ENCODE measurements at places on chromosomes 7 and 10. TPM values are rescaled to one million over a fixed set of nuclear protein-coding genes. Genes with fewer than 3 reads are reported as not detected.

The CHST15 gene
- 20.6 TPM for polyA plus RNA-seq

GRCh38 chr10:128892005-128892404 lies 575.0 kb upstream of the MGMT start:
- no peak for DNase-seq

- DNase-seq: no peak
These were observed 21.4 kb upstream of the ODAD2 start for GRCh38 chr10:28020080-28020860.

- no peak for DNase-seq
These were observed 19.7 kb downstream of the ESYT2 start for GRCh38 chr7:158809596-158809995.

The ZNF727 gene
- 0.32 TPM for polyA plus RNA-seq

- DNase-seq: no peak
These were observed 683.3 kb downstream of the GRM8 start for GRCh38 chr7:126569402-126569801.

- DNase-seq: no peak
These were observed 9.4 kb downstream of the STRIP2 start for GRCh38 chr7:129443612-129444011.

The LIPJ gene
- polyA plus RNA-seq: 0.10 TPM

The GPER1 gene
- polyA plus RNA-seq: 5.5 TPM

DNA sequence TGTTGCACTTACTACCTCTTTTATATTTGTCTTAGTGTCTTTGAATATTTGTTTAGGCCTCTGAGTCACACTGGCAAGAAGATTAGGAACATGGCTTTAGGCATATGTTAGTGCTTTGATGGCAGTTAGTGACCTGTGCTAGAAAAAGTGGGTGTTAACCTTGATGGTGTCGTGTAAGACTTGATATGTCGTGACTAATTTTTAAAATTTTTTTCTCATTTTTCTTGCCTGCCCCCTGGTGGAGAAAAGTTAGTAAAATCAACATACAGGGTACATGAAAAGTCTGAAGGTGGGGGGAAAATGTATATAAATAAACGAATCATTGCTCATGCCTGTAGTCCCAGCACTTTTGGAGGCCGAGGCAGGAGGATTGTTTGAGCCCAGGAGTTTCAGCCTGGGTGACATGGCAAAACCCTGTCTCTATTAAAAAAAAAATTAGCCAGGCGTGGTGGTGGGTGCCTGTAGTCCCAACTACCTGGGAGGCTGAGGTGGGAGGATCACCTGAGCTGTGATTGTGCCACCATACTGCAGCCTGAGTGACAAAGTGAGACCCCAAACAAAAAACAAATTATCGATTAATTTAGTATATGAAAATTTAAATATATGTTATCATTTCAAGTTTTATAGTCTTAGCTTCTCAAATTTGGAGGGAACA lies 44.6 kb downstream of the TAX1BP1 start:
- peak; percentile 18 for DNase-seq

The GALNT17 gene
- polyA plus RNA-seq: 3.1 TPM

DNA sequence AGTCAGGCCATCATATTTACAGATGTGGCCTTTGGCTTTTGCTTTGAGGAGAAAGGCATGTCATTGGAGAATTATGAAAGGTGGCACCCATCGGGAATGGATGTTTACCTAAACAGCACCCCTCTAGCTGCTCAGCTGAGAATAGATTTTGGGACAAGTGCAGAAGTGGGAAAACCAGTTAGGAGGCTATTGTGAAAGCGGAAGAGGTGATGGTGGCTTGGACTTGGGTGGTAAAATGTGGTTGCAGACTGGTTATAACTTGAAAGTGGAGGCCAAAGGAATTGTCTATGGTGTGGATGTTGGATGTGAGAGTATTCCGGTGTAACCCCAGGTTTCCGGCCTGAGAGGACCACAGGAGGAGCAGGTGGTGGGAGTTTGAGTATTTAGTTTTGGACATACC lies 5.2 kb upstream of the SLC12A9 start:
- no peak for DNase-seq

The OR2A42 gene
- polyA plus RNA-seq: 1.8 TPM

DNA sequence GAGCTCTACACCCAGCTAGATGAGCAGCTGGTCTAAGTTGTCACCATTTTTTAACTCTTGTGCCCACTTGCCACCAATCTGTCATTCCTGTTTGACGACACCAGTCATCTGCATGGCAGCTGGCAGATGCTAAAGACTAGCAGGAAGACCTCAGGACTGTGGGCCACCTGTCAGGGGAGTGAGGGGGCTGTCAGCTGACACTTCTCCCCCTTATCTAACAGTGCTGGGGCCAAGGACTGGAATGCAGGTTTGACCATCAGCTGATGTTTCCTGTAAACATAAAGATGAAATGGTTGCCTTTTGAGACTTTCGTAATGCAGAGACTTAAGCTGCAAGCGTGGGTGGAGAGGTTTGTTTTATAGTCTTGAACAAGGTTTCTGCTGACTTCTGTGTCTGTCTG lies 93.5 kb downstream of the WNT2 start:
- DNase-seq: no peak

DNA sequence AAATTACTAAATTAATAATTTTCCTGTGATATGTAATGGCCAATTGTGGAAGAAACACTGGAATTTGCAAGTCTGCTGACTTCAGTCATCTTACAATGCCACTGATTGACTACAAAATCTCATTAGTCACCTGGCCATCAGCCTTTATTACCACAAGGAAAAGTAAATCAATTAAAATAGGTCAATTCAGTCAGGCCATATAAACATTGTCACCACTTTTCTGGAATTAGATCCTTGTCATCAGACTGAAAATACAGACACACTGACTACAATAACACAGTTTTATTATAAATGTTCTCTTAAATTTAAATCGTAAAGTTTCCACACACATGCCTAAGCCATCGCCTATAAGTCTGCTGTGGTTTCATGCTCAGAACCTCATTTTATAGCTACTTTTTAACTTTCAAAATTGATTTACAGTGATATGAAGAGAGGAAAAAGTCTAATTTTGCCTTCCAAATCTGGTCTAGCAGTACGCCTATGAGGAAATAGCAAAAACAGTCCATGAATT lies 54.2 kb downstream of the RTKN2 start:
- no peak for DNase-seq

DNA sequence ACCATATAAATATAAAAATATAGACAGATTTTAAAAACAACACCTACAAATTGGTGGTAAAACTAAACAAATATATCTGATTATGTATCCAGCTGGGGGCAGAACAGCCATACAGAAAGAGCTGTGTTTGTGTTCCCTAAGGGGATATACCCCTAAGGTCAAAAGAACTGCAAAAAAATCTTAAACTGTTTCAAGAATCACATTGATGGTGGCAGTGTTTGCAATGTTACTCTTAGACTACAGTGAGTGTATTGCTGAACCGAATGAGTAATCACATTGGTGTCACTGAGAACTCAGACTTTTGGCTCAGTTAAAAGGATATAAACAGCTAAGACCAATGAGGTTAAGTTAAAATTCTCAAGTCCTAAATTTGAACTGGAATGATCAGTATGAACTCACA lies 27.1 kb upstream of the PTPRN2 start:
- DNase-seq: no peak

- DNase-seq: no peak
These were observed 520 bp downstream of the MOSPD3 start for GRCh38 chr7:100612730-100613390.

GRCh38 chr7:150910996-150911422 lies 58.7 kb downstream of the AOC1 start:
- no peak for DNase-seq

GRCh38 chr10:32979041-32979440 lies 21.0 kb upstream of the ITGB1 start:
- no peak for DNase-seq

The BRAF gene
- polyA plus RNA-seq: 31.8 TPM

GRCh38 chr7:49295146-49295545 lies 370.8 kb downstream of the CDC14C start:
- DNase-seq: no peak

The POU6F2 gene
- polyA plus RNA-seq: 0.18 TPM

The GARIN1A gene
- polyA plus RNA-seq: 4.2 TPM

- no peak for DNase-seq
These were observed 107.2 kb upstream of the TRIM24 start for GRCh38 chr7:138352570-138353461.

The ODAD2 gene
- polyA plus RNA-seq: 1.5 TPM

DNA sequence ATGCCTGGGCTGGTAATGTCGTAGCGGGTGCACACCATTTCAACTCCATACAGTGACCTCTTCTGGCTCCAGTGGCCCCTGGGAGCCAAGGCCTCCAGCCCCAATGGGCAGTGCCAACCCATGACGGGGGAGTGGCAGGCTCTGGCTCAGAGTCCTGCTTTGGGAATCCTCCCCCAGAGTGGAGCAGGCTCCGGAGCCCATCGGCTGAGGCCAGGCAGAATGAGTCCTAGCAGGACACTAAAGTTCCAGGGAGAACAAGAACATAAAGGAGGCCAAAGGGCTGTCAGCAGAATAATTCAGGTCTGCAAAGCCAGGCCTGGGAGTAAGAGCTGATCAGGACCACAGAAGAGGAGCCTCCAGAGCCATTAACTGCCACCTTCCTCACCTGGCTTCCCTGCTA lies 33.3 kb downstream of the LBX1 start:
- no peak for DNase-seq

DNA sequence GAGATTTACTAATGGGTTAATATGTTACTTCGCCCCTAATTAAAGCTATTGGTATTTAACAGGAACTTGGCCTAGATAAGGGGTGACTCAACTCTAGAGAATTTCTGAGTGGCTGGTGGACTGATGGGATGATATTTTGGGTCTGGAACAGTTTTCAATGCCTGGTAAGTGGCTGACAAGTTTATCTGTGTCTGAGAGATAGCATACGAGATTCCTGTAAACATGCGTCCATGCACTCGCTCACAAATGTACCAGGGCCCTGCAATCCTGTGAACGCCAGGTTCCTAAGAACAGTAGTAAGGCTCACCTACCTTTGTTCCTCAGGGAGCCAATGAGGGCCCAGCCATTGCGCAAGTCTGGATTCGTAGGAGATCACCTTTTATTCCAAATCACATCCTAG lies 683.8 kb upstream of the ANKRD30A start:
- no peak for DNase-seq

Measured in left kidney (tissue), 8 donors.